ENCODE measurements at places on chromosomes 2 and 18. TPM values are rescaled to one million over a fixed set of nuclear protein-coding genes. Genes with fewer than 3 reads are reported as not detected.

- no peak for DNase-seq
Observed at GRCh38 chr18:40249390-40250080, 1705.5 kb upstream of the PIK3C3 start.

DNA sequence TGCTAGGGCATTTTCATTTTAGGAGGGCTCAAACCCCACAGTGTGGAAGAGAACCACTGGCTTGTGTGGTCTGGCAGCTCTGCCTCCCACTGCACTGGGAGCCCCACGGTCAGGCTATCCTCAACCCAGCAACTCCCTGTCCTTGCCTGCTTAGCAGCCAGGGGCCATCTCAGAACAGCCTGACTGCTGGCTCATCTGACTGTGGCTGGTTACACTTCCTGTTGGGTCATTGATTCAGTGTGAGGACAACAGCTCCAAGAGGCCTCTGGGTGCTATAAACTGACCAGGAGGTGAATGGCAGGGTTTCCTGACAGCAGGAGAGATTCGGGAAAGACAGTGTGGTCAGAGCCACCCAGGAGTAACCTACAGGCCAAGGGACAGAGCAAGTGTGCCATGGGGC lies 40.1 kb downstream of the AMER3 start:
- no peak for DNase-seq

DNA sequence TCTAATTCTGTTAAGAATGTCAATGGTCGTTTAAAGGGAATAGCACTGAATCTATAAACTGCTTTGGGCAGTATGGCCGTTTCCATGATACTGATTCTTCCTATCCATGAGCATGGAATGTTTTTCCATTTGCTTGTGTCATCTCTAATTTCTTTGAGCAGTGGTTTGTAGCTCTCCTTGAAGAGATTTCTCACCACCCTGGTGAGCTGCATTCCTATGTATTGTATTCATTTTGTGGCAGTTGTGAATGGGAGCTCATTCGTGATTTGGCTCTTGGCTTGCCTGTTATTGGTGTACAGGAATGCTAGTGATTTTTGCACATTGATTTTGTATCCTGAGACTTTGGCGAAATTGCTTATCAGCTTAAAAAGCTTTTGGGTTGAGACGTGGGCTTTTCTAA lies 38.3 kb upstream of the WDR75 start:
- DNase-seq, result peak; percentile 64

The PAIP2B gene
- total RNA-seq, result 1.6 TPM

The TGIF1 gene
- total RNA-seq, result 106 TPM

DNA sequence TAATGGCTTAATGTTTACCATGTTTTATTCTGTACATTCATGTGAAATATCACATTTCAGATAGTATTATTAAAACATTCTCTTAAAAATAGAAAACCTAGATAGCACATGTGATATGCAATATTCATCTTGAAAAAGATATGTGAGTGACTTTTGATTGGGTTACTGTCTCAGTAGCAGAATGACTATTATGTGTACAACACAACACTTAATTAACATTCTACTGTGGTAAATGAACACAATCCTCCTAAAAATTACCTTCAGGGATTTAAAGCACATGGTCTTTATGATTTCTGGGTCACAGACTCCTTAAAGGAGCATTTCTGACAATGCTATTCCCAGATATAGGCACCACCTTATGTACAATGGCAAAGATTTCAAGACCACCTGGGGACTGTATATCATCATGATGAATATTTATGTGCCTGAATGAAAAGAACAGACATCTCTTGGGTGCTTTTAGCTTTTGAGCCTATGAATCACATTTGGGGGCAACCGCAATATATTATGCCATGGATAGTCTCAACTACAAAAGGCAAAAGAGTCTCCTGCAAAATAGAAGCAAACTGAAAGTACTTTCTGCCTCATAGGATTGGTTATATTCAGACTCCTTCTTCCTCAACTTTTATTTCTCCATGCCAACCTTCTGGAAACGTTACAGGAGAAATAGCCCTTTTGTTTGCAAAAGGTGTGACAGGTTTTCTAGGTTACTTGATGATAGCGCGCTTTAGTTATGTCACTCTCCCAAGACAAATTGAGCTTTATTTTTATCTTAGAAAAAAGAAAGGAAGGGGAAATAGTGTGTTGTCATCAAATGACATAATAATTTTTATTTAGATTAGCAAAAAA lies 259.0 kb downstream of the CALCRL start:
- no peak for DNase-seq

The CYP26B1 gene
- 2.5 TPM for total RNA-seq

GRCh38 chr18:5571666-5572065 lies 27.9 kb upstream of the EPB41L3 start:
- DNase-seq, result peak; percentile 57

The MBP gene
- total RNA-seq, result 54.1 TPM

- no peak for DNase-seq
Observed at GRCh38 chr18:40120356-40120755, 1834.7 kb upstream of the PIK3C3 start.

DNA sequence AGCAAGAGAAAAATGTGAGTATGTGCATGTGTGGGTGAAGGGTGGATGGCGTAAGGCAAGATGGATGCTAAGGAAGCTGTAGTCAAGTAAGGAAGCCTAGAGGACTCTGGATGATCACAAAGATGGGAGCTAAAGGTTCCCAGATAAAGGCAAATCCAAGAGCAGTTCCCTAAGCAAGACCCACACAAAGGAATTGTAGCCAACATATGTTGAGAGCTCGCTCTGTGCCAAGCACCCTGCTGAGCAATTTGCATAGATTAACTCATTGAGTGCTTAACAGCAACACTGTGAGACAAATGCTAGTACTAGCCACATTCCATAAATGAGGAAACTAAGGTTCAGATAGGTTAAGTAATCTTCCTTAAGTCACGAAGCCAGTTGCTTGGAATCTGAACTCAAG lies 132.6 kb downstream of the C1D start:
- DNase-seq, result no peak

GRCh38 chr2:7730449-7730848 lies 813.2 kb downstream of the RNF144A start:
- peak; percentile 19 for DNase-seq

- DNase-seq, result no peak
Observed at GRCh38 chr18:62399781-62400308, 74.7 kb downstream of the TNFRSF11A start.

The MDH1B gene
- total RNA-seq, result 0.81 TPM

- no peak for DNase-seq
Observed at GRCh38 chr2:11861044-11861443, 114.6 kb downstream of the LPIN1 start.

- no peak for DNase-seq
Observed at GRCh38 chr2:111919794-111920608, 21.6 kb downstream of the MERTK start.

DNA sequence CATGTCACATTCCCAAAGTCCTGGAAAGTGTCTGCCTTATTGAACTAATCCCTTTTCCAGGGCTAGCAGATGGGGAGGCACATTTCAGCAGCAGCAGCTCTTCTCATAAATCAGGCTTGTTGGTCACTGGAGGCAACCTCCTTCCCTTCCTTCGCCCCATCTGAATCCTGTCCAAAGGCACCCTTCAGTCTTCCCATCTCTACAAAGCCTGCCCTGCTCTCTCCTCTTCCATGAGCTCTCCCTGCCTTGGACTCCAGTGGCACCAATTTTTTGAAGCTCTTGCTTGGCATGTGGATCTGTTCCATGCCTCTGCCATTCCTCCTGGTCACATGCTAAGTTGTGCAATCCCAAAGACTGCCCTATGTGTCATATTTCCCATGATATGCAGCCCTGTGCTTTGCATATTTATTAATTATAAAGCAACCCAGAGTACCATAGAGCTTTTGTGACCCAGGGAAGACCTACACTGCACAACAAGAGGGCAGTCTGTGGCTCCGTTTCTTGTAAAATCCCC lies 70.3 kb downstream of the ANTXR1 start:
- DNase-seq, result peak; percentile 48

GRCh38 chr2:6945087-6945813 lies 28.0 kb downstream of the RNF144A start:
- no peak for DNase-seq

The TUBB8B gene
- not detected for total RNA-seq

The MITD1 gene
- 30.1 TPM for total RNA-seq

DNA sequence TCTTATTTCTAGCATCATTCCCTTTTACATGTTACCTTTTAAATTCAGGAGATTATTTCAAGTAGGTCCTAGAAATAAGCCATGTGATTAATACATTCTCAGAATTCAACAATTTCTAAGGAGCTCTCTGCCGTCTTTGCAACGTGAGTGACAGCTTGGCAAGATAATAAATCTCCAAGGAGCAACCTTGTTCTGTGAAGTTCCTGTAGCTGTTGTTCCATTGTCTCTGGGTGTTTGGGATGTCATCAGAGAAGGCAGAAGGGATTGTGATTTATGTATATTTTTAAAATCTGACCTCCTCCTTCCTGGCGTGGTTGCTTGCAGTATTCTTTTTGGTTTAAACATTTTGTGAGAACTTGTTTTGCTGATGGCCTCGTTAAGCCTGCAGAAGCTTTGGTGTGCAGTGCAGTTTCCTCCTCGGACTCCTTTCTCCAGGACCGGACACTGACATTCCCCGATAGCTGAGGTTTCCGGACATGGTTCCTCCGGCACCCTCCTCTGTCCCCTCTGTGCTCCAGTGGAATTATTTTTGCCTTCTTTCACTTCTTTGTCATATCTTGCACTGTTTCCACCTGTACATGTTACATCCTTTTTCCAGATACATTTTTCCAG lies 33.7 kb downstream of the RAMP1 start:
- DNase-seq, result peak; percentile 4

GRCh38 chr2:207475546-207475945 lies 54.2 kb upstream of the CREB1 start:
- DNase-seq, result no peak

DNA sequence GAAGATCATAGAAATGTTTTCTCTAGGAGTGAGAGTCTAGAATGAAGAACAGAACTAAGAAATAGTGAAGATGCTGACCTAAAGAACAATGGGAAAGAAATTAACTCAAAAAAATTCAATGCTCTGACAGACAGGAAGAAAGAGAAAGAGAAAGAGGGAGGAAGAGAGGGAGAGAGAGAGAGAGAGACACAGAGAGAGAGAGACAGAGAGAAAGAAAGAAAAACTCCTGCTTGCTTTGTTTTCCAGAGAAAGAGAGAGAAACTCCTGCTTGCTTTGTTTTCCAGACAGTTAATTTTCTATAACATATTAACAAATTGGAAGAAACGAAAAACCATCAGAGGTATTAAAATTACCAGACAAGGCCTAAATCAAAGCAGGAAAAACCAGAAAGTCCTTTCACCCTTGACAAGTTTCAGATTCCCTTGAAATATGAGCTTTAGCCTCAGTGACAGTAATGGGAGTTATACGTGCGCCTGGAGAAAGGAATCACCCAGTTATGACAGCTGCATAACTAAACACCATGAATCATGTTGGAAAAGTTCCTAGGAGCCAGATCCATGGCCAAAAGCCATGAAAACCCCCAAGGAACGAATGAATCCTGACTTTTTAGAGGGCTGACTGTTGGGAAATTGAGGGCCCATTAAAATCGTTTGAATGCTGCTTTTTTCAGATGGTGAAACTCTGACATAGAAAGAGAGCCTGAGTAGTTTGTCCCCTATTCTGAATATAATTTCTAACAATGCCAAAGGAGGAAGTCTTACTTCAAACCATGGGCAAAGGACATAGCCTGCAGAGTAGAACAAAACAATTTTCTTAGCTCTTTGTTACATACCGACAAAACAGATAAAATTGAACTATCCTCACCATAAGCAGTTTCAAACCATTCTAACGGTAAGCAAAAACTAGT lies 228.6 kb upstream of the CHST9 start:
- peak; percentile 75 for DNase-seq

- no peak for DNase-seq
Observed at GRCh38 chr2:168149150-168149974, 98.0 kb downstream of the STK39 start.

GRCh38 chr2:187976259-187976985 lies 315.3 kb upstream of the GULP1 start:
- DNase-seq, result no peak

GRCh38 chr2:54394392-54394791 lies 61.7 kb upstream of the SPTBN1 start:
- peak; percentile 21 for DNase-seq

The GREB1L gene
- total RNA-seq, result 3.7 TPM

DNA sequence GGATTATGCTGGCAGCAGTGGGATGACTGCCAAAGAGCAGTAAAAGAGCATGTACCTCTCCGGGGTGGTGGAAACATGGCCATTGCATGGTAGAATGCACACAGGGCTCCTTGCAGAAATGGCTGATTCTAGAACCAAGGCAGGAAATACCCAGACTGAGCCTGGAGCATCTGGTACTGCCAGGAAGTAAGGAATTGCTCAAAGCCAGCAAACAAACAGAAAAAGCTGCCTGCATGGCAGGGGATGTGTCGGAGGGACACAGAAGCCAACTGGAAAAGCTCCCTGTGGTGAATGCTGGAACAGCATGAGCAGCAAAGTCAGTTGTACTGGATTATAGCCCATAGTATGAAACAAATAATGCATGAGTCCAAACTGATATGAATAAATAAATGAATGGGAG lies 78.0 kb upstream of the NFATC1 start:
- no peak for DNase-seq

GRCh38 chr18:2486426-2486825 lies 84.9 kb downstream of the METTL4 start:
- no peak for DNase-seq

The DNAH6 gene
- total RNA-seq, result 0.49 TPM

DNA sequence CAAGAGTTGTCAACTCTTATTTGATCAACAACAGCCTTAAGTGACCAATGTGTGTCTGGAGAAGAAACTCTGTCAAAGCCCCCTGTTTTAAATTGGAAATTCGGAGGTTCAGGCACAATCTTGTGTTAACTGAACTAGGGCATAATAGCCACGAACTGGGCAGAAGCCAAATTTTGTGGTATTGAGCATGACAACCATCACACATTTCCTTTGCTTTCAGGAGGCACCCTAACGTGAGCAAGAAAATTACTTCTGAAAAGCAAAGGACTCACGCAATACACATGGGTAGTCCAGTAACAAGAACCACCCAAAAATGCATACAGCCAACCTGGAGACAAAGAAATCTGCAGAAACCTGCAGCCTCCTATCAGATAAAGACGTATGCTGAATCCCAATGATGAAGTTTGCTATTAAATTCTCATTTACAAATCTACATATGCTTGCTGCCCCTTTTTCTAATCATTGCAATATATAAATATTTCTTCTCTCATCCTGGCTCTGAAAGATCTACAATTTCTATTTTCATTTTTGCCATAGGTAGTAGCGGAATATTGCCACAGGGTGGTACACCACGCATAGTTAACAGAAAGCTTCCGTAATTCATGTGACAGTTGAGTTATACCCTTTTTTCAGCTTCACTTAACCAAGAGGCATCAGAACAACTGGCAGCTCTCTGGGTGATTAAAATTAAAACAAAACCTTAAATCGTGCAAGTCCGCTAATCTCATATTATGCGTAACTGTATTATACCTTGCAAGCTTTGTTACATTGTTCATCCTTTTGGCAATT lies 495.8 kb downstream of the NRXN1 start:
- peak; percentile 44 for DNase-seq

DNA sequence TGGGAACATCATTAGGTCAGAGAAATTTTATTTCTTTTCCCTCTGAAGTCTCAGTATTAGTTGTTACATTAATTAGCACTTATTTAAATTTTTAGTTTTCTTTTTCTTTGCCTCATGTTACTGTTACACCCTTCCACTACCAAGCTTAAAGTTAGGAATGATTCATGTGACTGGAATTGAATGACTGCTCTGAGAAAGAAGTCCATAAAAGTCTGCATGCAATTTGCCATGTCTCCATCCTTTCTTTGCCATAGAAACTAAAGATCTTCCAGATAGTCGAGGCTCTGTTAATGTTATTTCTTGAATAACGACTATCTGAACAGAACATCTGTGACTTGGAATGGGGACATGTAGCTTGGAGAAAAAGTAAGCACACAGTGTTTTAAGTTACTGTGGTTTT lies 1269.8 kb upstream of the PIK3C3 start:
- DNase-seq, result no peak

The ZNF142 gene
- 4.5 TPM for total RNA-seq

All from fibroblast of the aortic adventitia (primary cell).